ENCODE measurements at places on chromosomes 13 and 19. TPM values are rescaled to one million over a fixed set of nuclear protein-coding genes. Genes with fewer than 3 reads are reported as not detected.
A peak's percentile ranks its signal among the peaks of the same experiment; 100 is the strongest.

- H3K4me1 ChIP-seq: peaks cover 57% of the 10 kb centered on the region
- H3K36me3 ChIP-seq: peaks cover 51% of the 10 kb centered on the region
- no peaks in the 10 kb centered on the region for H3K27me3 ChIP-seq
- H3K4me3 ChIP-seq: peak overlapping the region; percentile 98
Measured at GRCh38 chr19:38848299-38849146, 1.3 kb downstream of the HNRNPL start.

DNA sequence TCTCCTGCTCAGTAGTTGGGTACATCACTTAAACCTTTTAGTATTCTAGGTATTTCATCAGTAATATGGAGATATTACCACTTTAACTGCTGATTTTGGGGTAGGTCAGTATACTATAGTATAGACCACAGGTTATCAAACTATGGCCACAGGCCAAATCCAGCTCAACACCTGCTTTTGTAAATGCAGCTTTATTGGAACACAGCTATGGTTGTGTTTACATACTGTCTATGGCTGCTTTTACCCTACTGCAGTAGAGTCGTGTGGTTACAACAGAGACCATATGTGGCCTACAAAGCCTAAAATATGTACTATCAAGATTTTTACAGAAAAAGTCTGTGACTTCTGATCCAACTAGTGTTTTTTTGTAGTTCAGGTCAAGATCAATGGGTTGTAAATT is 10.3 kb downstream of the COG6 start:
- no peaks in the 10 kb centered on the region for H3K27me3 ChIP-seq
- peaks cover 53% of the 10 kb centered on the region for H3K36me3 ChIP-seq
- H3K4me1 ChIP-seq: no peaks in the 10 kb centered on the region
- no peak for DNase-seq
- no peak overlapping the region for H3K4me3 ChIP-seq

DNA sequence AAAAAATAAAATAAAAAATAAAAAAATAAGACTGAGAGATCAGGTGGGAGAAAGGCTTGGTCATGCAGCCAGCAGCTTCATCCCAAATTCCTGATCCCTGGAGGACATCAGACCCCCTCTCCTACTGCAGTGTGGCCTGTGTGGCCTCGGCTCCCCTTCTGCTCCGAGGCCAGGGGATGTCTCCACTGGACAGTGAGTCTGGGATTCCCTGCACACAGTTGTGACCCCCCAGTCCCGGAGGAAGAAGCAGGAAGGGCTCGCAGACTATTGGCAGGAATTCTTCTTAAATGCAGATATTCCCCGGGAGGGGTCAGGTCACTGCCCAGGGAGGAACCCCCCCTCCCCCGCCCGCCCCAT is 41.9 kb downstream of the ZNF627 start:
- H3K27ac ChIP-seq: no peak overlapping the region
- peaks cover 4% of the 10 kb centered on the region for H3K27me3 ChIP-seq
- H3K4me1 ChIP-seq: no peaks in the 10 kb centered on the region
- no peaks in the 10 kb centered on the region for H3K36me3 ChIP-seq

- no peak for DNase-seq
- peak overlapping the region; percentile 93 for H3K27ac ChIP-seq
- peaks cover 92% of the 10 kb centered on the region for H3K4me1 ChIP-seq
- H3K4me3 ChIP-seq: no peak overlapping the region
- no peaks in the 10 kb centered on the region for H3K36me3 ChIP-seq
Measured at GRCh38 chr13:75369981-75370380, 112.0 kb downstream of the TBC1D4 start.

DNA sequence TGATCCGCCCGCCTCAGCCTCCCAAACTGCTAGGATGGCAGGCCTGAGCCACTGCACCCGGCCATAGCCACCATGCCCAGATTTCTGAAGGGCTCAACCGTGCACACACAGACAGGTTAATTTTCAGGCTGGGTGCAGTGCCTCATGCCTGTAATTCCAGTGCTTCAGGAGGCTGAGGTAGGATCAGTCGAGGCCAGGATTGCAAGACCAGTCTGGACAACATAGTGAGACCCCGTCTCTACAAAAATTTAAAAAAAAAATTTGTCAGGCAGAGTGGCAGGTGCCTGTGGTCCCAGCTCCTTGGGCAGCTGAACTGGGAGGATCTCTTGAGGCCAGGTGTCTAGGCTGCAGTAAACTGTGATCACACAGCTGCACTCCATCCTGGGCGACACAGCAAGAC is 7.6 kb downstream of the TIMM13 start:
- H3K27me3 ChIP-seq: no peaks in the 10 kb centered on the region
- no peak overlapping the region for H3K4me3 ChIP-seq
- H3K27ac ChIP-seq: no peak overlapping the region

GRCh38 chr13:33686772-33687480 is 131.0 kb upstream of the RFC3 start:
- no peak overlapping the region for H3K4me3 ChIP-seq
- no peak overlapping the region for H3K27ac ChIP-seq
- H3K4me1 ChIP-seq: no peaks in the 10 kb centered on the region
- H3K27me3 ChIP-seq: no peaks in the 10 kb centered on the region
- no peaks in the 10 kb centered on the region for H3K36me3 ChIP-seq
- no peak for DNase-seq

- no peak overlapping the region for H3K27ac ChIP-seq
- H3K36me3 ChIP-seq: no peaks in the 10 kb centered on the region
- no peak overlapping the region for H3K4me3 ChIP-seq
- no peaks in the 10 kb centered on the region for H3K4me1 ChIP-seq
- no peaks in the 10 kb centered on the region for H3K27me3 ChIP-seq
Measured at GRCh38 chr19:31706691-31707620, 357.7 kb upstream of the TSHZ3 start.

DNA sequence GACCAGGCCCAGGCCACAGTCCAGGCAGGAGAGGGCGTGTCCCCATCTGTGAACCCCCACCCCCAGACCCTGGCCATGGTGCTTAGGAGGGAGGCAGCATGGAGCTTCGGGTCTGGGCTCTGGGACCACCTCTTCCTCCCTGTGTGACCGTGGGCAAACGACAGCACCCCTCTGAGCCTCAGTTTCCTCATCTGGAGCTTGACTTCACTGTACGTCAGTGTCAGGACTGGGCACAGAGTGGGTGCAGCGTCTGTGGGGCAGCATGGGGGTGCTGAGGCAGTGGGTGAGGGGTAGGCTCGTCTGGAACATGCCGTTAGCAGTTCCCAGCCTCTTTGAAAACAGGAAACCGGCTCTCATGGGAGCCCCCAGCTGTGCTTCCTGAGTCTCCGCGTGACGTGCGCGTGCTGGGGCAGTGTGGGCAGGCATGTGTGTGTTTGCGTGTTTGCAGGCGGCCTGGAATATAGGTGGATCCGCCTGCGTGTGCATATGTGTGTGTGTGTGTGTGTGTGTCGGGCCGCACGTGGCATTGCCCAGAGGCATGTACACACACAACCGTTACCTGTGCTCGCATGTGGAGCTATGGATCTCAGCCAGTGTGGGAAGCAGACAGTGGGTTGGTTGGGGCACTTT is 15.8 kb downstream of the ARRDC2 start:
- H3K4me3 ChIP-seq: peak overlapping the region; percentile 59
- H3K36me3 ChIP-seq: no peaks in the 10 kb centered on the region
- peaks cover 44% of the 10 kb centered on the region for H3K4me1 ChIP-seq
- DNase-seq: peak; percentile 87
- H3K27me3 ChIP-seq: no peaks in the 10 kb centered on the region

DNA sequence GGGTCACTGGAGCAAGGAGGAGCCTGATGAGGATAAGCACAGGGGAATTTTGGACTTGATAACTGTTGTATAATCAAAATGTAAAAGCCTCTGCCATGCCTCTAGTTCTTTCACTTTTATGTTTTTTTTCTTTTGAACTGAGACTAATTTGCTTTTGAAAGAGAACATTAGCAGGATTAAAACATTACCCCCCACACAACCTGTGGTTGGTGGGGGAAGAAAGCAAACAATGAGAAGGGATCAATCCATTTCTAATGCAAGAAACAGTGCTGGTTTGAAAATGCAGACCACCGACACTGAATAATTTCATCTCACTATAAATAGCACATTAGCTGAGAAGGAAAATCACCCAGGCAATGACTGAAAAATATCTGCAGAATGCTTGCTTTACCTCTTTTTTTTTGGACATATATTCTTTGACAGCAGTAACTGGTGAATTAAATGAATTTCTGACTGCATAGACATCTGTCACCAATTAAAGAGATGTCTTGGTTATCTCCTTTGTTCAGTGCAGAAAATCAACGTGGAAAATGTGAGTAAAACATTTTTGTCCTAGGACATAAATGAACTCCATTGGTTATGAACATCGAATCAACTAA is 48.6 kb upstream of the TRPC4 start:
- no peak for DNase-seq
- no peaks in the 10 kb centered on the region for H3K36me3 ChIP-seq
- no peak overlapping the region for H3K27ac ChIP-seq
- no peak overlapping the region for H3K4me3 ChIP-seq
- H3K27me3 ChIP-seq: no peaks in the 10 kb centered on the region

- no peaks in the 10 kb centered on the region for H3K4me1 ChIP-seq
- no peaks in the 10 kb centered on the region for H3K27me3 ChIP-seq
- H3K4me3 ChIP-seq: no peak overlapping the region
- no peak overlapping the region for H3K27ac ChIP-seq
Measured at GRCh38 chr13:103140001-103140671, 73.9 kb upstream of the SLC10A2 start.

DNA sequence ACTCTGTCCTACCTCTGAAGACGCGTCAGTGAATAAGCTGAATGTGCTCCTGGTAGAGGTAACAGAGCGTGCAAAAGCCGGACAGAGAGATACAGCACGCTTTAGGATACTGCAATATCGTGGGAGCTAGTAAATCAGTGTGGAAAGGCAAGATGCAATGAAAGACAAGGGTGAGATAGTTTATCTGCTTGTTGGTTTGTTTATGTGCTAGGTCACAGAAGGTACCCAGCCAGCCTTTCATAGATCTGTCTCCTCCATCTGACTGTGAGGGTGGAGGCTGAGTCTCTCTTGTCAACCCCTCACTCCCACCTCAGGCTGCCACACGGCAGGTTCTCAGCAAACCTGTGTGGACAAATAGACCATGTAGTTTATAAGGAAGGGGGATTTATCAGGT is 904 bp upstream of the GIPC1 start:
- H3K27me3 ChIP-seq: no peaks in the 10 kb centered on the region
- peak overlapping the region; percentile 37 for H3K27ac ChIP-seq
- H3K36me3 ChIP-seq: no peaks in the 10 kb centered on the region
- DNase-seq: no peak

DNA sequence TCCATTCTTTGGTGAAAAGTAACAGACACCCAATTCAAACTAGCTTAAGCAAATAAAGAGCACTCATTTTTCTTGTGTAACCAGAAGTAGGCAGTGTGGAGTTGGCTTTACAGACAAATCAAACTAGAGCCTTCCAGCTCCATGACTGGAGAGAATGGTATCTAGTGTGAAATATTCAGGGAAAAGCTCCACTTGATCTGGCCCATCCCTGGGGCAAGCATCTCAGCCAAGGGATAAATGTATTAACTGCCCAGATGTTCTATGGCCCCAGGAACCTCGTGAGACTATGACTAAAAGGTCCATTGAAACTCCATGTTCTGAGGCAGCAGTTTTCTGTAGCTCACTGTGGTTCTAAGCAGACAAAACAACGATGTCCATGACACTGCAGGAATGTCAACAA is 49.9 kb downstream of the TBC1D4 start:
- H3K4me3 ChIP-seq: peak overlapping the region; percentile 17
- H3K36me3 ChIP-seq: no peaks in the 10 kb centered on the region
- H3K27ac ChIP-seq: peak overlapping the region; percentile 70
- DNase-seq: no peak

GRCh38 chr13:50123002-50123401 is 107.8 kb downstream of the KCNRG start:
- H3K4me3 ChIP-seq: peak overlapping the region; percentile 99
- H3K27me3 ChIP-seq: no peaks in the 10 kb centered on the region
- H3K36me3 ChIP-seq: peaks cover 8% of the 10 kb centered on the region
- no peak for DNase-seq
- peaks cover 44% of the 10 kb centered on the region for H3K4me1 ChIP-seq

DNA sequence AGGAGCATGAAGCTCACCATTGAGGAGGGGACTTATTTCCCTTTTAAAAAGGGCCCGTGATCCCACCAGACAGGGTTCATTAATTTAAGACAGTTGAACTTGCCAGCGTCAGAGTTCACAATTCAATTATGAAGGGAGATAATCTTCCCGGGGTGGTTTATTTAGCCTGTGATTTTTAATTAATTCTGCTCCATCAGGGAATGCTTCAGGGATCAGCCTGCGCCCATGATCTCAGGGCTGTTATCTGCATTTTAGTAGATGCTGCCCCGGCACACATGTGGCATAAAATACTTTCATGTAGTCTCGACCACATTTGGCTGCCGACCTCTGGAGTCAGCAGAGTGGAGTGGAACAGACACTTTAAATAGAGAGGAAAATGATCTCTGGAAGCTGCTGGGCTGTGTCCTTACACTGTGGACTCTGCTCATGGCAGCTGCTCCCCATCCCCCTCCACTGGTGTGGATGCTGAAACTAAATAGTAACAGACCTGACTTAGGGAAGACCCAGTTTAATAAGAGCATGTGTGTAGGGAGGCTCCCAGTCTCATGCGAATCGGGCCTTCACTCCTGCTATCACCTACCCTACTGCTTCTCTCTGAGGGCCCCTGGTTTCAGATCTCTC is 256.9 kb downstream of the TEX29 start:
- no peaks in the 10 kb centered on the region for H3K36me3 ChIP-seq
- H3K27ac ChIP-seq: no peak overlapping the region
- no peak for DNase-seq
- H3K4me3 ChIP-seq: no peak overlapping the region

GRCh38 chr13:103046676-103047075 is 19.5 kb downstream of the SLC10A2 start:
- no peaks in the 10 kb centered on the region for H3K4me1 ChIP-seq
- no peak overlapping the region for H3K27ac ChIP-seq
- no peaks in the 10 kb centered on the region for H3K36me3 ChIP-seq
- H3K4me3 ChIP-seq: no peak overlapping the region
- H3K27me3 ChIP-seq: no peaks in the 10 kb centered on the region
- no peak for DNase-seq

Gene TEX29
- 1.2 TPM for total RNA-seq

Gene CYP4F2
- total RNA-seq: not detected

Gene ACER1
- not detected for total RNA-seq

Gene OR7D2
- not detected for total RNA-seq

Gene CD33
- 3.1 TPM for total RNA-seq

Gene PDE4C
- 2.5 TPM for total RNA-seq

Gene CEACAM7
- total RNA-seq: not detected

Data from psoas muscle (tissue), 8 donors.